Neural progenitor cell (in vitro differentiated cells): ENCODE measurements at places on chromosomes 1 and 21.

- no peak for DNase-seq
These were observed 114.7 kb downstream of the GRIK3 start for GRCh38 chr1:36919491-36920145.

- no peak for DNase-seq
These were observed 127.9 kb downstream of the GLUL start for GRCh38 chr1:182263706-182264105.

DNA sequence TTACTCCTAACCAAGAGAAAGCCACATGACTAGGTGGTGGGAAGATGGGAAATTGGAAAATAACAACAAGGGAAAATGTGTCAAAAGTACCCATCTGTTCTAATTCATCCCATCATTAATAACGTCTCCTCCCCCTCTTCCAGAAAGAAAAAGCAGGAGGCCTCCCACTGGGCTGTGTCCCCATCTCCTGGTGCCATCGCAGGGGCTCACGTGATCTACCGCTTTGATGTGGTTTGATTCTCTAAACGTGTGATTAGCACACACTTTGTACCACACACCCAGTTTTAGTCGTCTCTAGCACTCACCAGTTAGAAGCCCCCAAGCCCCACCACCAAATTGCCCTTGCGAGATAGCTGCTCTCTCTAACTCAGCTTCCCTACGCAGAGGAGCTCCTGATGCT lies 353.6 kb downstream of the RRAGC start:
- DNase-seq: no peak

DNA sequence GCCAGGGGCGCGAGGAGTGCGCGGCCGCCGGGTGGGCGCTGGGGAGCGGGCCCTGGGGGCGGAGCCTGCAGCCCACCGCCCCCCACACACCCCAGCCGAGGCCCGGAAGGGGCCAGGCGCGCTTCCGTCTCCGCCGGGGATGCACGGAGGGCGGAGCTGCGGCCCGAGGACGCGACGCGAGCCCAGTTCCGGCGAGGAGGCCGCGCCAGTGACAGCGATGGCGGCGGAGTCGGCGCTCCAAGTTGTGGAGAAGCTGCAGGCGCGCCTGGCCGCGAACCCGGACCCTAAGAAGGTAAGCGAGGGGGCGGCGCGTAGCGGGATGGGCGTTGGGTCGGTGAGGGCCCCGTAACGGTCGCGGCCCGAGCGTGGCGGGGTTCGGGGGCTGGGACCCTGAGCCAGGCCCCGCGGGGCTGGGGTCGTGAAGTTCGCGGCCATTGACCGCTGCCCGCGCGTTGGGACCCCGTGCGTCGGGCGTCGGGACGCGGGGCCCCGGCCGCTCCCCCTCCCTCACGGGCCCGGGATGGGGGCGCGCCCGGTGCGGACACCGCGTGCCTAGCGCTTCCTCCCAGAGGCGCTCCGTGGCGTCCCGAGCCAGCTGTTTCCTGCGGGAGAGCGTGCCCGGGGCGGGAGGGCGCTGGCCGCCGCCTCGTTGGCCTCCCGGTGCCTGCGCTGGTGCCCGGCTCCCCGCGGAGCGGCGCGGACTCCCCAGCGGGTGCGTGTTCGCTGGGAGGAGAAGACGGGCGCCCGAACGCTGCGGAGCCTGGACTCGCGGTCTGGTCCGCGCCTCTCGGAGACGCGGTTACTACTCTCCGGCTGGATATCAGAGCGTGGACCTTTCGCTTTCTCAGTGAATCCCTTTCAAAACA lies at the start of gene ELOA:
Gene ELOA (plus strand): TSS at position 185 of the 866 bp plus-strand sequence. CDS start 33 bp downstream, at position 218.
- peak; percentile 91 for DNase-seq

DNA sequence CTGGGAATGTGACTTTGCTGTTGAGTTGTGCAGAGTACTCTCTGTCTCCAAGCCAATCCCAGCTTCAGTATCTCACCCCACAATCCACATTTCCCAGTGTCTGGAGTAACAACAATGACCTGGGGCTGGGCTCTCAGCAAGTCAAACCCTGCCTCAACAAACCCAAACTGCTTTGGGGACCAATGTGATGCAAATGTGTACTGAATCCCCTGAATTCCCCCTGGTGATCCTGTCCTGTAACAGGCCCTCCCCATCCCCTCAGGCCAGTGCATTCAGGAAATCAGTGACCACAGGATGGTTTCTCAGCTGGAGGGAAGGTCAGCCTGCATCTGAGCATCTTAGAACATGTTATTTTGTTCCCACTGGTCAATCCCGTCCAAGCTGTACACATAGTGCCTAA lies 36.7 kb upstream of the HAO2 start:
- DNase-seq: peak; percentile 21

DNA sequence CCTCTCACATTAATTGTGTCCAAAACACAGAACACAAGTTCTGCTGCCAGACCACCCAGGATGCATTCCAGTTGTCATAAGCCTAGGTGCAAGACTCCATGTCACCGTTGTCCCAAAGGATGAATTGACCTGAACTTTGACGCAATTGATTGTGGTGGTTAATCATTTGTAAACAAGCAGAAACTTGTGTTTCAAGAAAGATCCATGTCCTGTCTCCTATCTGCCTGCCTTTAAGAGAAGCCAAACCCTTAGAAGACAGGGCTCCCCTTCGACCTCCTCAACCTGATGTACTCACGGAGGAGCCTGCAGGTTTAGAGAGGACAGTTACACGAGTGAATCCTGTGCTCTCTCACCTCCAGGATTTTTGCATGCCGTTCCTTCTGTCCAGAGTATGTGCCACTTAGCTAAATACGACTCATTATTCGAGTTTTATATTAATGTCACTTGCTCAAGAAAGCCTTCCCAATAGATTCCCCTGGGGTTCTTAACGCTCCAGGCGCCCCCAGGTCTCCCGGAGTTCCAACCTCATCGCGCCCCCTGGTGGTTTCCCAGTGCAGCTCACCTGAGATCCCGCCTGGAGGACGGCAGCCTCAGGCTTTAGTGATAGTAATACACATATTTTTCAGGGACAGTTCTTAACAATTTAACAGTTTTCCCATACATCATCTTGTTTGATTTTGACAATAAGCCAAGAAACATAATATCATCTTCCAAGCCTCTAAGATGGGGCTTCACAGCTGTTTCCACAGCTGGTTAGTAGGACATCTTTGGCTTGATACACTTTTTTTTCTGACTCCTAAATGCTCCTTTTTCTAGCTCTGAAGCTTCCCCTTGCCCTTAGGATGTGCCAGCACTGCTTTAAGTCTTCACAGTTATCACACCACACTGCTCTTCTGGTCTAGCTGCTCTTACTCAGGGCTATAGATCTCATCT lies 2.4 kb upstream of the C8B start:
- peak; percentile 74 for DNase-seq

GRCh38 chr1:47843781-47844557 lies 153.2 kb downstream of the TRABD2B start:
- DNase-seq: no peak
